DMS79 (cell line): ENCODE measurements at places on chromosomes 2 and 18.

DNA sequence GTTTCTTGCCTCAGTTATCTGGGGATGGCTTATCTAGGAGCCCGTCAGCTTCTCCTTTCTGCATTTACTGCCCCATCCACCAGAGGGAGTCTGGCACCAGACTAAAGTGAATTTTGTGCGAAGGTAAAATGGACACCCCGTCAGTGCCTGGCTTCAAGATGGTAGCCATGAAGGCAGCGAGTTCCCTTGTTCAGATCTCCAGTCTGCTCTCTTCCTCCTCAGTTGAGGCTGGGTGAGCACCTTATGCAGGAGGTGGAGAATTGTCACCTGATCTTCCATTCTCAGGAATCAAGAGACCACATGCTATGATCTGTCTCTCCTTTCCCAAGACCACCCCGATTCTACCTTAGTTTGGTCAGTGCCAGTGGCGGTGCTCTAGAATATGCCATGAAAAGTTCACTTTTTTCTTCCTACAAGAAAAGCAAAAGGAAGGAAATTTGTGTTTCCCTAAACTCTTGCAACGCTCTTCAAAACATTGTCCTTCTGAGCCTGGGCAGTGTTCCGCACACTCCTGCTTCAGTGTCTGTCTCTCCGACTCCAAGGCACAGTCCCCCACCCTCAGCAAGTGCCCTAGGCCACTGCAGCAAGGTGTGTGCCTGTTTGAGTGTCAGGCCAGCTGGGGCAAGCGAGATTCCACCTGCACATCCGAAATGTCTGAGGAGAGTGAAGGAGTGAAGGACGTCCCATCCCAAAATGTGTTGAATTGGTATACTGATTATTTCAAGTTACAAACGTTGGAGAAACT is 168.6 kb downstream of the SS18 start:
- no peak for DNase-seq

GRCh38 chr2:2015646-2016045 is 271.3 kb upstream of the PXDN start:
- no peak for DNase-seq

GRCh38 chr18:78447211-78447610 is 532.4 kb upstream of the SALL3 start:
- DNase-seq: no peak

DNA sequence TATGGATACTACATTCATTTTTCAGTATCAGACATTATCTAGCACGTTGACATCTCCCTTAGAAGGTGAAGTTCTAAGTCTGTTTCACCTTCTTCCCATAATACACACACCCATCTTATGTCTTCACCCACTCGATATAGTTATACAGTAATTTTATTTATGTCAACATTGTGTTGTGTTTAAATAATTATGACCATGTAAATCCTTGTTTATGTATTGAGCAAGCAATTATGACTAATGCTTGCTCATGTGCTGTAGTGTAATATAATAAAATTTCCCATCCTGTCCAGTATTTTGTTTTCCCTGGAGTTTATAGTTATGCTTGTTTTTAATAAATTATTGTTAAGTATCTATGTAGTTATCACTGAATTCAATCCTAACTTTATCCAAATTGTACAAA is 163.2 kb downstream of the MTX2 start:
- DNase-seq: no peak

DNA sequence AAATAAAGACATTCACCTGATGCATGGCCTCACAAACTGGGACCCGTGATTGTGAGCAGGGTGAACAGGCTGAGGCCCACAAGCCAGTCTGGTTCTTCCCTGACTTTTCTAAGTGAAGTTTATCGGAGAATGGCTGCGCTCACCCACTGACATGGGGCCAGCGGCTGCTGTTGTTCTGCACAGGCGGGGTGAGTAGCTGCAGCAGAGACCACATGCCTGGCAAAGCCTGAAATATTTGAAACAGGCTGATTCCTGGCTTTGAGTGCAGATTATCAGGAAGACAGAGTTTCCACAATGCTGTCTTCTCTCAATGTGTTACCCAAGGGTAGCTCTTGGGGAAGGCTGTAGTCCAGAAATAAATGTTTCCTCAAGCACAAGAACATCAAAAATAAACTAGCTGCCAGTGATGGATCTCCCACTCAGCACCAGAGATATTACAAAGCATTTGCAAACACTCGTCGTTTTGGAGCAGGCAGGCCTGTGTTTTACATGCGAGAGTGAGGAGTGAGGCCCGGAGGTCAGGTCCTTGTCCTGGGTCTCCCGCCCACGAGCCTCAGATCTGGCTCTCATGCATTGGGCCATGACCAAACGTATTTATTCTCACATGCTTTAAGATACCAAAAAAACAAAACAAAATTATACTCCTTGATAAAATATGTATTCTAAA is 647.1 kb downstream of the GALR1 start:
- no peak for DNase-seq

DNA sequence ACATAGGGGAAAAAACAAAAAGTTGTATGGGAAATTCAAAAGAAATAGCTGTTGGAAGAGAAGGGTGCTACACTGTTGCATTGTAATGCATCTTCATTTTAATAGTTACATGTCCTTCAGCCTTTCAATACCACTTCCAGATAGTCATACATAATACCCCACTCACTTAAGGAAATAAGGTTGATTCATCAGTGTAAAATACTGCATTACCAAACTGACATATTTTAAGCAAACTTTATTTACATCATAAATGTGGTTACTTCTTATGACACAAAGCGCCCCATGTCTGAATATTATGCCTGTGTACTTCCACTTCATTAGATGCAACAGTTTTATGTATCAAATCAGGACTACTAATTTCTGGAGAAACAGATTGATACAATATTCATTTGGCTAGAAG is 4.5 kb downstream of the RBMS1 start:
- DNase-seq: no peak

- DNase-seq: no peak
Observed at GRCh38 chr18:31072175-31072574, 29.6 kb upstream of the DSC3 start.

DNA sequence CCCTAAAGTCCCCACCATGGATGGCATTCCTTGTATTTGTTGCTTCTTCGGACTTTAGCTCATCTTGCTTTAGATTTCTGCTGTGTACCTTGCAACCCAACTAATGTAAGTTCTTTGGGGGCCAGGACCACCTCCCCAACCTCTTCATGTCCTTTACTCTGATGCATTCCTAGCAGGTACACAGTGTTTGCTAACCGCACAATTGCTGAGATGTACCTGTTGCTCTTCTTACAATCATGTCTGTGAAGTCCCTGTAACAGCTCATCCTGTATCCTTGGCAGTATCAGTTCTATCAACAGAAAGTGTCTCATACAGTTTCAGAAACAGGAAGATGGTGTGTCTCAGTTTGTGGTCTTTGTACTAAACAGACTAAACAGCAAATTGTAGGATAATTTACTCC is 24.1 kb downstream of the ST8SIA3 start:
- no peak for DNase-seq
